ENCODE measurements at places on chromosomes 4 and X.

- no peak for DNase-seq
Measured at GRCh38 chr4:163111588-163111987, 55.1 kb downstream of the NAF1 start.

DNA sequence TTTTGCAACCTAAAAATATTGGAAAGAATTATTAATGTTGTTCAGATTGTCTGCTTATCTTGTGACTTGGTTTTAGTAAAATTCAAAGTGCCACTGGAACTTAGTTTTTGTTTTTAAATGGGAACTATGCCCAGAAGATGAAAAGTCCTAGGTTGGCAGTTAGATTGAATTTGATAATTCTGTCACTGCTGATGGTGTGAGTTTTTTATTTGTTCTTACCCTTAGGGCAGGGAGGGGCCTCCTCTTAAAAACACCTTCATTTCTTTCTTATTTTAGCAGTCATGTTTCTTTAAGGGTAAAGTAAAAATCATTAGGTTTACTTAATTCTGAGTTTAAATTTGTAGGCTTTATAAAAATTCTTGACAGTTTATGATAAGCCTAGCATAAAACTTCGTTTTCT, 80.6 kb downstream of the AFF1 start:
- no peak for DNase-seq

- no peak for DNase-seq
Measured at GRCh38 chr4:180261346-180261745, 1981.9 kb upstream of the TENM3 start.

GRCh38 chr4:179843370-179843769, 2399.8 kb upstream of the TENM3 start:
- DNase-seq = no peak

- no peak for DNase-seq
Measured at GRCh38 chr4:38367642-38368174, 296.3 kb upstream of the KLF3 start.

DNA sequence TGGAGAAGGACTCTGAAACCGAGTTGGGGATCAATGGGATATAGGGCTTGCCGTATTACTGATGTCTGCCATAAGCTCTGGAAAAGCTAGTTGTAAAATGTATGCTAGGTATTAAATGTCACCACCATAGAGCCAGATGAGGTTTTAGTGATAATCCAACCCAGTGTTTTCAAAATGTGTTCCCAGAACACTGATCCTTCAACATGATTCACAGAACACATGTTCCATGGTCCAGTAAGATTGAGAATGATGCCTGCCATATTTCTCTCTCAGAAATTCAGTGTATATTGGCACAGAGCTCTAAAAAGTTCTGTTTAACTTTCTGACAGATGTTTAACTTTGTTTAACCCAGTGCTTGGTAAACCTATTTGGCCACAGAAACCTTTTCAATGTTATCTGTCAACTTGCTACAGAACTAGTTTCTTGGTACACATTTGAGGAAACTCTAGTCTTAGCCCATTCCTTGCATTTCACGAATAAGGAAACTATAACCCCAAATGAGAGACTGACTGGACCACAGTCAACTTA, 160.2 kb downstream of the PALLD start:
- no peak for DNase-seq

DNA sequence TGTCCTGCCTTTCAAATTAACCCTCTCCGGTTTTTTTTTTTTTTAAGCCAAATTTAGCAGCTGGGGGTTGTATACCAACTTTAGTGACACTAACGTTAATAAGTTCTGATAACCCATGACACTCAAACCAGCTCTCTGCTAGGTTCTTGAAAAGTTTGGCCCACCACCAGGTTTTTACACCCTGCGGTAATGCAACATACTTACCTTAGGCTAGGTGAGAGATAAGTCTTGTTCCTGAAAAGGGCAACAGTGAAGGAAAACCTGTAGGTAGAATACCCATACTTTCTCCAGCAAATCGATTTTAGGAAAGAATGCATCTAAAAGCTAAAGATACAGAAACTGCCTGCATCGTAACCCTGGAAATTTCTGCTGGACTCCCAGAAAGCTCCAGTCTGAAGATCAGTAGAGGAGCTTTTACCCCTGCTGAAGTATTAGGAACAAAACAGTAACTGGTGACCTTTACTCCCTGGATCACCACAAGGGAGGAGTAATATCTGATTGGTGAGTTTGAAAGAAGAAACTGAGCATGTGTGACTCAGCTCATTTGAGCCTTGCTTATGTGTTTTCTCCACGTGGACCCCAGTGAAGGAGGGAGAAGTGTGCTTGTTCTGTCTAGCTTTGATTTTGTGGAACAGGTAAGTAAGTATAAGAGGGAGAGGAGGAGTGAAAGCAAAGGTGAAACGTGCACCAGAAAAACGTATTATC, 34.4 kb upstream of the COX18 start:
- DNase-seq = no peak

DNA sequence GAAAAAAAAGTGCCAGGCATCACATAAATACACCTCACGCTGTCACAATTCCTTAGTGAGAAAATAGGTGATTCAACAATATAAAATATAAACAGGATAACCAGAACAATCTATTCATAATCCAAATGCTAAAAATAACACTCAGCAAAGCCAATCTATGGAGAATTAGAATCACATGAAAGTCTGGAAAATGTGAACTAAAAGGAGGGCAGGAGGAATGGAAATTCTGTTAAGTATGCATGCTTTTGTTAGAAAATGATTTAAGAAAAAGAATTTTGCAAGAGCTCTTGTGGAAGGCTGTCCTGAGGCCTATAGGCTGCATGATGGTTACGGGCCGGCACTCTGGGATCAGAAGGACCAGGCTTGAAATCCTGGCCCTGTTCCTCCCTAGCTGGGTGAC, 70.6 kb upstream of the PROM1 start:
- no peak for DNase-seq

DNA sequence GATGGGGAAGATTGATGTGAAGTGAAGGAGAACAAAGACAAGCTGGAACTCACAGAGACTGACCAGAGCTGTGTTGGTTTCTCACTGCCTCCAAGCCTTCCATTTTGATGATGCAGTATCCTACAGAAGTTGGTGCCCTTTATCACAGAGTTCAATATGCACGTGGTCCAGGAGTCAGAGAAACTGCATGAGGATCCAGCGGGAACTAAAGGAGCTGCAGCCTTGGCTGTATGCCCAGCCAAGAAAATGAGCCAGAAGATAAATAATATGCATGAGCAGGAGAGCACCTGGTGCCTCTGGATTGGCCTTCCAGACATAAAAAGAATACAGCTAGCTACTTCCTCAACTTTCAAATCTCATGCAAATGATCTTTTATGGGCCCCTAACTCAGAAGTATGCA, 44.3 kb upstream of the DCLK2 start:
- DNase-seq = no peak

GRCh38 chr4:139943277-139943676, 210.7 kb downstream of the MAML3 start:
- no peak for DNase-seq

DNA sequence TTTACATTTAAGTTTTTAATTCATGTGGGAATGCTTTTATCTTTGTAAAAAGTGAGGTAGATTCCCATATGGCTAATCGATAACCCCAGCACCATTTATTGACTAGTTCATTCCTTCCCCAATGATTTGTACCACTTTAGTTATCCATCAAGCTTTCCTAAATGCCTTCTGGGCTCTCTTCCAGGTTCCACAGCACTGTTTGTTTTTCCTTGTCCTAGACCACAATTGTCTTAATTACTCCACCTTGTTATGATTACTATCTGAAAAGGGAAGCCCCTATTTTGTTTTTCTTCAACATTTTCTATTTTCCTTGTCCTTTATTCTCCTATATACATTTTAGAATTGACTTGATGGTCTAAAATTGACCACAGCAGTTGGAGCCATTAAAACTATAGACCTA, 48.5 kb upstream of the GPRIN3 start:
- no peak for DNase-seq
